ENCODE measurements at places on chromosomes 6 and 20.

DNA sequence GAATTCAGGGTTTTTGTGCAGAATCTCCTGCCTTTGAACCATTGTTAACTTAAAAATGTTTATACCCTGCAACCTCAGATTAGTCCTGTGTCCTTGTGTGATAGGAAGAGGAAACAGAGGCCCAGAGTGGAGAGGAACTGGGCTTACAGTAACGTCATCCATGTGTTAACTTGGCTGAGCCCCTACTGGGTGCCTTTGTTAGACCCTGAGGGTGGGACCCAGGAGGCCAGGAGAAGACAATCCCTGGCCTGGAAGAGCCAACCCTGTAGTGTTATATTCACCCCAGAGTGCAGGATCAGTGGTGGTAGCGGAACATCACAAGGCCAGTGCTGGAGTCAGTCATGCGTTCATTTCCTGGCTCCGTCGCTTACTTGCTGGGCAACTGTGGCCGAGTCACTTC lies 10.6 kb downstream of the MYLK2 start:
- DNase-seq = no peak

- DNase-seq = no peak
Observed at GRCh38 chr6:84447651-84448050, 220.2 kb upstream of the CEP162 start.

GRCh38 chr6:73394577-73395354 lies at the start of gene DDX43:
TSS of gene DDX43 (plus strand) at chr6:73394828. CDS start at chr6:73394906, 78 bp downstream.
- peak; percentile 77 for DNase-seq

DNA sequence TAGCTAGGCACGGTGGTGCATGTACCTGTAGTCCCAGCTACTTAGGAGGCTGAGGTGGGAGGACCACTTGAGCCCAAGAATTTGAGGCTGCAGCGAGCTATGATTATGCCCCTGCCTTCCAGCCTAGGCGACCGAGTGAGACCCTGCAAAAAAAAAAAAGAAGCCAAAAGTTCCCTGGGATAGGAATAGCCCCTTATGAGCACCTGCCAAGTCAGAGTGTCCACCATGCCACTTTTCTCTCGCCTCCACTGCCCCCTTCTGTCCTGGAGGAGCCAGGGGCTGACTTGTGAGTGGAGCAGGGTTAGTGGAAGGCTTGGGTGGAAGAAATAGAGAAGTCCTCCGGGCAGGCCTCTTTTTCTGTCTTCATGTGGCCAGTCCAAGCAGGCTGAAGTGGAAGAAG lies 12.1 kb upstream of the DDX27 start:
- no peak for DNase-seq

GRCh38 chr20:48809673-48810072 lies 18.1 kb downstream of the PREX1 start:
- DNase-seq = no peak

DNA sequence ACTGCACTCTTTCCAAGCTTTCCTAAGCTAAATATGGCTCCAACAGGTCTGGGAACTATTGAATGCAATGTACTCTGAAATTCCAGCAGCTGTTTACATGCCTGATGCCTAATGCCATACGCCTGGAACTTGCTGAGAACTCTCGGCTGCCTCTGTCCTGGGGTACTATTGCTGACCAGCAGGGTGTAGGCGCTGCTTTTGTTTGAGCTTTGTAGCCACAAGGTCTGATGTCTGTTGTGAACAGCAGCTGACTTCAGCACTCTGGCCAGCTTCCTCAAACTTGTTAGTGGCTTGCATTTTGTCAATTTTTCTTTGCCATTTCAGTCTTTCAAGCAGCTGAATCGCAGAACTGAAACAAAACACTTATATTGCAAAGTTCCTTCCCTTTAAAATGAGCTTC lies 26.7 kb downstream of the SAYSD1 start:
- DNase-seq = no peak

DNA sequence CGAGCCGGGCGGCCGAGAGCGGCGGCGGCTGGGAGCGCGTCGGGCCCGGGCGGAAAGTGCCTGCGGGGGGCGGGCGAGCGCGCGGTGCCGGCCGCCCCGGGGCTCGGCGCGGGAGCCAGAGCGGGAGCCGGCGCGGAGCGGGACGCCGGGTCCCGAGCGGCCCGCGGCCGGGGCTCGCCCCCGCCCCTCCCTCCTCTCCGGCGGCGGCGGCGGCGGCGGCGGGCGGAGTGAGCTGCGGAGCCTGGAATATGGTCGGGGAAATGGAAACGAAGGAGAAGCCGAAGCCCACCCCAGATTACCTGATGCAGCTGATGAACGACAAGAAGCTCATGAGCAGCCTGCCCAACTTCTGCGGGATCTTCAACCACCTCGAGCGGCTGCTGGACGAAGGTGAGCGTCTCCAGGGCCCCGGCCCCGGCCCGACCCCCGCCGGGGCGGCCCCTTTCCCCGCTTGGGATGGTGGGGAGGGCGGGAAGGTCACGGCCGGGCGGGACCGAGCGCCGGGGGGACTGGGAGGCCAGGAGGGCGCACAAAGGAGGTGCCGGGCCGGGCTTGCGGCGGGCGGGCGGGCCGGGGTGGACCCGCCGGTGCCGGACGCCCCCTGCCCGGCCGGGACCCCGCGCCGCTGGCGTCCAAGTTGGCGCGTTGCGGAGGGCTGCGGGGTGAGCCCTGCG lies 565 bp downstream of the QKI start:
- peak; percentile 7 for DNase-seq

- DNase-seq = no peak
Observed at GRCh38 chr6:117706504-117706903, 31.2 kb downstream of the NUS1 start.

- DNase-seq = no peak
Observed at GRCh38 chr6:137765059-137765458, 102.0 kb upstream of the TNFAIP3 start.

GRCh38 chr6:40427196-40427595 lies 160.0 kb downstream of the LRFN2 start:
- no peak for DNase-seq

DNA sequence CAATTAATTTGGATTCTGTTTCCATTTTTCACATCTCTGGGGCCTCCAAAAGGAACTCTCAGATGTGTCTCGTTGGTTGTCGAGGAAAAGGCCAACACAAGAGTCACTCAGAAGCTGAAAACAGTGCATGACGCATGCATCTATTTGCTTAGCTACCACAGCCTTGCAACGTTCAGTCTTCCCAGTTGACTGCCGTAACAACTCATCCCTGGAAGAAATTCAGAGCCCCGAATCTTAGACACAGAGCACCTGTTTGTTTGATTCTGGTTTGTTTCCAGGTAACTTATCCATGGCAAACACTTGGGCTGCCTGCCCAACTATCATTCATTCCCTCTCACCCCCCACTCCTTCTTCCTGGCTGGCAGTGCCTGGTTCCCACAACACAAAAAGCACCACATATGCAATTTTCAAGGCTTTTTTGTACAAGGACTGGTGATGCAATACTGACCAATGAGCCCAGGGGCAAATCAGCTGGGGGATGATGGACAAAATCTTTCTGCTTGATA lies 60.5 kb downstream of the ZMYND8 start:
- DNase-seq = no peak

GRCh38 chr20:58109126-58109880 lies 119.2 kb downstream of the ANKRD60 start:
- no peak for DNase-seq

GRCh38 chr6:72620871-72621290 lies 983 bp upstream of the KCNQ5 start:
- no peak for DNase-seq

GRCh38 chr6:96075826-96076225 lies 60.1 kb downstream of the FUT9 start:
- no peak for DNase-seq

DNA sequence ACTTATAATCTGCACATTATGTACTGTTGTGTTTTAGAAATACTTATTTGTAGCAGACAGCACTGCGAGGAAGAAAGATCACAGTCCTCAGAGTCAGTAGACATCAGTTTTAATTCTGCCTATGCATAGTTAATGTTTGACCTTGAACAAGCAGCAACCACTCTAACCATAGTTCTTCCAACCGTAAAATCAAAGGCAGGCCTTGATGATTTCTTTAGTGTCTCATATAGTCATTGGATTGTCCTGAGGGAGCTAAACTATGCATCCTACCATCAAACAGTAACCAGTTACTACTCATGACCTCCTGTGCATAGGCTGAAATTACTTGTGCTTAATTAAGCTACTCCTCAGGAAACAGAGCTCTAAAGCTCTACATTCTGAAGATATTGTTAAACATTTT lies 294.8 kb upstream of the STXBP5 start:
- no peak for DNase-seq

DNA sequence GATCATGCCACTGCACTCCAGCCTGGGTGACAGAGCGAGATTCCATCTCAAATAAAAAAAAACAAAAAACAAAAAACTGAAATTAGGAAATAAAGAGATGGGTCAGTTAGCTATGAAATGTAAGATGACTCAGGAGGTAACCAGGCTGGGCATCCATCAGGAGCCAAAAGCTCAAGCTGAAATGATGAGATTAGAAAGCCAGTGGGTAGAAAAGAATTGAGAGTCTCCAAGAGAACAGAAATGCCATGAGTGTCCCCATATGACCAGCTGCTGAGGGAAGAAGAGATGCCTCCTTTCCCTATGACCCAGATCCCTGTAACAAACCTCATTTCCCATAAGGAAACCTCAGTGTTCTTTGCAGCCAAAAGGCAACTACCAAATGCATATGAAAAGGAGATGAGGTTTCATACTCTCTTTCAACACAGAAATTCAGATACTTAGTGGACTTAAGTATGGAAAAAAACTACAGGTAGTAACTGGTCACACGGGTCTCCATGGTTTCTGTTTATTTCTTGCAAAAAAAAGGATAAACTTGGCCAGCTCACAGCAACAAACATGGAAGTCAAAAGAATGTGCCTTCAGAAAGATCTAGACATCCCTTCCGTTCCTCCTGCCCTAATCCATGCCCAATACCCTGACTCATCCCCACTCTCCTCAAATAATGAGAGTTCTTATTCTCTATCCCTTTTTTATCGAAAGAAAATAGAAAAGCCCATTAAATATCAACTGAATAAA lies 8.1 kb downstream of the ARHGAP18 start:
- DNase-seq = no peak

DNA sequence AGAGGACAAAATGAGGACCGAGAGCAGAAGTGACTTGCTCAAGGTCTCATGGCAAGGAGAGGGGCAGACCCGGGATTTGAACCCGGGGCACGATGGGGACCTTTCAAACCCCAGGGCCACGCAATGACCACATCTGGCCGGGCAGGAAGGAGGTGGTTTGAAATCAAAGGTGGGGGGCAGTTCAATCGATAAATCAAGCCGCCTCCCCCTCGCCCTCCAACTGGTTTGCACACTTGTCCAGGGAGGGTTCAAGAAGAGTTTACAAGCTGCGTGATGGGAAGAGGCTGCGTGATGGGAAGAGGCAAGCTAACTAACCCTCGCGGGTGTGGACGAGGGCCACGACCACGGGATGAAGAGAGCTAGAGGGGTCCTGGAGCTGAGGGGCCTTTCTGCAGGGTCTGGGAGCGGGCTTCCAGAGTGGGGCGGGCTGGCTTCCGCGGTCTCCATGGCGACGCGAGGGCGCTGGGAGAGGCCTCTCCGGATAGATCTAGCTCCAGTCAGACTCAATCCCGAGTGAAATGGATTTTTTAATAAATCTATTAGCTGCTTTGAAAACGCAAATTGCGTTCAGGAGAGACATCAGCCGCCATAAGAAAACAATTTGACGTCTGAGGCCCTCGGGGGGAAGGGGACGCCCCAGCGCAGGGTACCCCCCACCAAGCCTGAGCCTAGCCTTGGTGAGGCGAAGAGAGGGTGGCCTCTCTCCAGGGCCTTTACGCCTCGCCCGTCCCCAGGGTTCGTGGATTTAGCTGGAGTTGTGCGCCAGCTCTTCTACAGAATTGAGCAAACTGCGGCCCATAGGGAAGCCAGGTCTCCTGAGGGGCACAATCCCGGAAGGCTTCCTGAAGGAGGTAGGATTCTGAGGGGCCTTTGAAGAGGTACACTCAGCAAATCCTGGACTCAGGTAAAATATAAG lies 143.9 kb downstream of the GRM4 start:
- no peak for DNase-seq

GRCh38 chr20:39268491-39268951 lies 306.4 kb downstream of the DHX35 start:
- no peak for DNase-seq

DNA sequence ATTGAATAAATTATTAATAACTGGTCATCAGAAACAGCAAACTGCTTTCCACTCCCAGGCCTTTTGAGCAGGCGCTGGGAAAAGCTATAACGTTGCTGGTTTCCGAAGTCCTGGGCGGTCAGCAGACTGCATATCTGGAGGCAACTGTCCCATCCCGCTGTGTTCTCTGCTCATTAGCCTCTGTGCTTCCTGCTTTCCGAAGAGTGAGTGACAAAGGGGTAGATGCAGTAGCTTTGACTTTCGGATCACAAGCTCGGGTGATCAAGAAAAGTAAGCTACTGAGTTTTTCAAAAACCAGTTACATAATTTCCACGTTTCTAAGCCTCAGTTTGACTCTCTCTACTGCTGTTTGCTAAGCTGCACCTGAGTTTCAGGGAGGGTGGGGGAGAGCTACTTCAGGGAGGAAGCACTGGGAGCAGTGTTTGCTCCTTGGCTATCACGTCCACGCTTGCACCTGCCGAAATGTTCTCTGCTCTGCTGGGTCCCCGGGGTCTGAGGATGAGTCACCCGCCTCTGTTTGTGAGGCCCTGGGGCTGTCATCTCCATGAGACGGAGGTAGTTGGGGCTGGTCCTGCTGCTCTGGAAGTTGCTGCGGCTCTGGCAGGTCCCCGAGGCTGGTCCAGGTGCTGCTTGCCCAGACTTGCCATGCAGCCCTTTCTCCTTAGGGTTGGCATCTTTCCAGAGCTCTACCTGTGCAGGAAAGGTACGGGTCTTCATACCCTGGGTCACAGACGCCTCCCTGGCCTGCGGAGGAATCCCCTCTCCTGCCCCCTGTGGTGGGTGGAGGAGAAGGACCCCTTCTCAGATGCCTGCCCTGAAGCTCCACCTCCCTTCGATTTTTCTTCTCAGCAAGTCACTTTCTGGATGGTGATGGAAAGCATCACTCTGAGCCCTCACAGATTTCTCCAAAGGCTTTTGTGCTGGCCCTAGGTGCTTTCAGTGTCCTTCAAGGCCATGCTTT lies 220.0 kb downstream of the QKI start:
- no peak for DNase-seq

DNA sequence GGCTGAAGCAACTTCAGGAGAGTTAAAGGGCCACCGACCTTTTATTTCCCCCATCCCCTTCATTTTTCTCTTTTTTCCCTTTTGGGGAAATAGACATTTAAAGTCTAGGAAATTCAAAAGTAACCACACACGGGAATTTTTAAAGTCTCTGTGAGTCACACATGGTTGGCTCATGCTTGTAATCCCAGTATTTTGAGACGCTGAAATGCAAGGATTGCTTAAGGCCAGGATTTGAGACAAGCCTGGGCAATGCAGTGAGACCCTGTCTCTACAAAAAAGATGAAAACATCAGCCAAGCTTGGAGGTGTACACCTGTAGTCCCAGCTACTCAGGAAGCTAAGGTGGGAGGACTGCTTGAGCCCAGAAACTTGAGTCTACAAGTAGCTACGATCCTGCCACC lies 34.2 kb downstream of the KATNA1 start:
- no peak for DNase-seq

GRCh38 chr6:166638573-166638964 lies 11.5 kb upstream of the RPS6KA2 start:
- DNase-seq = no peak

GRCh38 chr6:129835691-129836090 lies 25.4 kb downstream of the TMEM244 start:
- DNase-seq = no peak

Measured in CD4-positive, alpha-beta T cell treated with Interferon gamma for 1 hour (primary cell).